ENCODE measurements at places on chromosomes 3 and 15. TPM values are rescaled to one million over a fixed set of nuclear protein-coding genes. Genes with fewer than 3 reads are reported as not detected.

GRCh38 chr3:137078040-137078439, 120.3 kb downstream of the IL20RB start:
- no peak for DNase-seq

GRCh38 chr15:62066663-62067447, at the start of gene C2CD4A:
TSS of gene C2CD4A (plus strand) at chr15:62066977. CDS start at chr15:62067614, 637 bp downstream.
- peak; percentile 41 for DNase-seq

- no peak for DNase-seq
These were observed 5.5 kb downstream of the MELTF start for GRCh38 chr3:197023998-197024651.

- DNase-seq, result no peak
These were observed 61.3 kb downstream of the UACA start for GRCh38 chr15:70701891-70702568.

DNA sequence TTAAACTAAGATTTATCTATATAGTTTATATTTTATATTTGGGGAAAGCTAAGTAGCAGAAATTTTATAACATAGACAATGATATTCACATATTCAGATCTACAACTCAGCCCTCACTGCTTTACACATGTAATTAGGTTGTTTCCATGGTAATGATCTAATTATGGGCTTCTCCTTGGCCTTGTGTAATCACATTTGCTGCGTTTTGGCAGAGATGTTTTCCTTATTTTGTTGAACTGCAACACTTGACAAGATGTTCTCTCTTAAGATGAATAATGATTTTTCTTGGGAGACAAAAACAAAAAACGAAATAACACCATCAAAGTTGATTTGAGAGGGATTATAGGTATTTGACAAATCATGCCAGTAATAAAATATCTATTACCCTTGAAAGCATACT, 635.6 kb upstream of the TBL1XR1 start:
- DNase-seq, result no peak

CTDSPL gene
- 4.4 TPM for total RNA-seq

DNA sequence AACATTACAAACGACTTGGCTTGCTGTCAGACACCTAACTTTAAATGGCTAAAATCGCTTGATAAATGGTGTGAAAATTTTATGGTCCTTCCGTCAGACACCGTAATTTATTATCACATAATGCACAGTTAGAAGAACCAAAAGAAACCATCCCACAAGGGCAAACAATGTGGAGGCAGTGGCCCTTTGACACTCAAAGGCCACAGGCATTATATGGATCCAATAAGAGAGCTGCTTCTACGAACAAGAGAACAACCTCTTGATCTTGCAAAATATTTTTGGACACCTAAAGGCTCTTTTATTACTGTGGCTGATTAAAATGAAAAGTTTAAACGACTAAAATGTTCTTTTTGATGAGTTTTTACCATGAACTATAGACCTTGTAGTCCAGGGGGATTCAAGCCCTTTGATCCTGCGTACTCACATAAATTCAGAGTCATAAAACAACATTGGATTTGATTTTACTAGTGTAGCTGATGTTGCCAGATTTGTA, 202.8 kb downstream of the FMN1 start:
- DNase-seq, result no peak

DNA sequence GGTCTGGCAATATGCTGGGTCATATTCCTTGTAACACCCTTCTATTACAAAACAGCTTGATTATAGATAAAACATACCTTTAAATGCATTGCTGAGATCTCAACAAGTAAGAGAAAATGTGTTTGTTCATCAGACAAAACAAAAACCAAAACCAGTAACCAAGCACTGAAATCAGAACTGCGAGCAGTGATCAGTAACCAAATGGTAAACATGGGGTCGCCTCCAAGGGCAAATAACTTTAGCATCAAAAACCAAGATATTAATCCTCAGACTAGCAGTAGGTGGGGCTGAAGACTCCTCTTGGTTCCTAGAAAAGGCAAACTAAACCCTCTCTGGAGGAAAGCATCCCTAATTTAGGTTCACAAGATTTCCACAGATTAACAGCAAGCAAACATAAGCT, 6.6 kb upstream of the HESX1 start:
- no peak for DNase-seq

CLDN16 gene
- total RNA-seq, result 0.52 TPM

DNA sequence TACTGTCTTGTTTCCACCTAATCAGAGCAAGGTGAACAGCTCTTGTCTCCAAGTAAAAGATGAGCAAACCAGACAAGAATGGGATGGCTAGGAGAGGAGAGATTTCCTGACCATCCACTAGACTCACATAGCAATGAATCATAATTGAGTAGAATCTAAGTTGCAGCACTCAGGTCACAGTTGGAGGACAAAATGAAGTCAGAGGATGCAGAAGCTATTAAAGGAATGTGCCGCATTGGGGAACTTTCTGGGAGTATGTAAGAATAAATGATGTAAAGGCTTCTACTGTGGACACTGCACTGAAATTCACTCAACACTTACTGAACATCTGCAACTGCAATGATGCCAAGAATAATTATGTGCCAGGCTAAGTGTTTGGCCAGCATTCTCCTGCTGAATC, 217.4 kb upstream of the WNT5A start:
- DNase-seq, result no peak

DNA sequence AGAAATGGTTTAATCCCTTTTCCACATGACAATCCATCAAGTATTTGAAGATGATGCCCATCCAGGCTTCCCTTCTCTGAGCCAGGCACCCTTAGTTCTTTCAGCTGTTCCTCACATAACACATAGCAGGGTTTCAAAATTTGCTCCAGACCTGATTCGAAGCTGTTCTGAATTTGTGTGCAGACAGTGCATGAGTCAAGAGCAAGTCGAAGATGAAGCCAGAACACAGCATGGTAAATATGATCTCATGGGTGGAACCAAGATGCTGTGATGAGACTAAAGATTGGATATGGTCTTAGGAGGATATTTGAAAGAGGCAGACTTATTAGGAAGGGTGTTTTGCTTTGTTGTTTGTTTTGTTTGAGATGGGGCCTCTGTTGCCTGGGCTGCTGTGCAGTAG, 32.6 kb upstream of the PDE8A start:
- DNase-seq, result no peak

DNA sequence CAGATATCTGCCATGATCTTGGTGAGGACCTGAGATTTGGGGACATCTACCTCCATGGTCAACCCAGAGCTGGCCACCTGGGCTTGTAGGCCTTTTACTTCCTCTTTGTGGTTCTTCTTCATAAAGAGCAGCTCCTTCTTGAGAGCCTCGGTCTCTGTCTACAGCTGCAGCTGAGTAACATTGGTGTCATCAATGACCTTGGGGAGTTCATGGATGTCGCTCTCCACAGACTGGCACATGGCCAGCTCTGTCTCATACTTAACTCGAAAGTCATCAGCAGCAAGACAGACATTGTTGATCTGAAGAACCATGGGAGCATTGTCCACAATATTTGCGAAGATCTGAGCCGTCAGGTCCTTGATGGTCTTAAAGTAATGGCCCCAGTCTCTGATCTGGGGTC, 15.7 kb upstream of the RASA2 start:
- DNase-seq, result no peak

- no peak for DNase-seq
These were observed 40.2 kb downstream of the METTL6 start for GRCh38 chr3:15387171-15387581.

TYRO3 gene
- 1.3 TPM for total RNA-seq

All from thymus (tissue), 14 donors.